Stimulated activated naive B cell treated with anti-CD40 and anti-IgM and Interleukin-4, amounts not matched to agents 10 μg/mL and 1 μg/mL and 100 μg/mL, for 72 hours (primary cell): ENCODE measurements at places on chromosomes 7 and 10.

- H3K27me3 ChIP-seq: peaks cover 50% of the 10 kb centered on the region
- no peak for DNase-seq
- no peaks in the 10 kb centered on the region for H3K36me3 ChIP-seq
- no peak overlapping the region for H3K4me3 ChIP-seq
These were observed 29.8 kb downstream of the UNCX start for GRCh38 chr7:1262441-1262840.

DNA sequence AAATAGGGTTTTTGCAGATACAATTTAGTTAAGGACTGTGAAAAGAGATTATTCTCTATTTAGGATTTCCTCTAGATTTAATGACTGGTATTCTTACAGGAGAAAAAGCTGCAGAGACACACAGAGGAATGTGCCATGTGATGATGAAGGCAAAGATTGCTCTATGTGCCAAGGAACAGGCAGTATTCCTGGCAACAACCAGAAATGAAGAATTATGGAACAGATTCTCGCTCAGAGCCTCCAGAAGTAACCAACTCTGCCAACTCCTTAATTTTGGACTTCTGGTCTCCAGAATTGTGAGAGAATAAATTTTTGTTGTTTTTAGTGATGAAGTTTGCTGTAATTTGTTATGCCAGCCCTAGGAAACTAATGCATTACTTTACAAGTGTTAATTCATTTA lies 307.6 kb upstream of the SEMA3A start:
- H3K27me3 ChIP-seq: no peaks in the 10 kb centered on the region
- DNase-seq: no peak
- H3K36me3 ChIP-seq: no peaks in the 10 kb centered on the region

DNA sequence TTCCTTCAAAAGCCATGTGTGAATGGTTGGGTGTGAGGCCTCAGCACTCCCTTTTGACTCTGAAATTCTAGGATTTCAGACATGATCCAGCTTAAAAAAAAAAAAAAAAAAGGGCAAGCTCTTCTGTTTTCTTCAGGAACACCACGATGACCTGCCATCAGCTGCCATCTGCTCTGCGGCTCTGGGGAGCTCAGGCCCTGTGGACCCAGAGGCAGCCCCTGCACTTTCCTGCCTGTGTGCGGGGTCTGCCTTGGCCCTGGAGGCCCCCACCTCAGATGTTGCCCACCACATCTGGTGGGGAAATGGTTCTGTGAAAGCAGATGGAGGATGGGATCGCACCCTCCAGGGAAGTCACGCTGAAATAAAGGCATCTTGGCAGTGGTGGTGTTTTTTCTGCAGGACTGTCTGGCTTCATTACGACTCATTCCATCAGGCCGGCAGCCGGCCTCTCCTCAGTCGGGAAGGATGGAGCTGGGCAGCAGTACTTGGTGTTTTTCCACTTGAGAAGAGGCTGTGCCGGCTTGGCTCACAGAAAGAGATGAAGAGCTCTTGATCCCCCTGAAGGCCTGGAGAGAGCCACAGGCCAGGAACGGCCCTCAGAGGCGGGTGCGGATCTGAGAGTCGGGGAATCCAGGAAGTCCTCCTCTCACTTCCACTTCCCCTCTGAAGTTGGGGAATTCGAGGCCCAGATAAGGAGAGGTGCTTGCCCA lies 66.1 kb upstream of the AQP1 start:
- no peaks in the 10 kb centered on the region for H3K4me1 ChIP-seq
- no peak overlapping the region for H3K27ac ChIP-seq
- H3K27me3 ChIP-seq: no peaks in the 10 kb centered on the region

DNA sequence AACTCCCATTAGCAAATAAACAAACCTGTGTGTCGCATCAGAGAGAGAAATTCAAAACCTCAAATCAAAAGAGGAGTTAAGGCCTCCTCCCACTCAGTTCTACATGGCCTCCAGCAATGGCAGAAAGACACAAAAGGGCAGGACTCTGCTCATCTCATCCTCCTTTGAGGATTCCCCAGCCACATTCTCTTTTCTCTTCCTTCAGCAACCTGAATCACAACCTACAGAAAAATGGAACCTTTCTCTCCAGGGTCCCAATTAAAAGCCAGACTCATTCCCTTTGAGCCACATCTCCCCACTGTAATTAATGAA lies 7.9 kb downstream of the OSBPL3 start:
- no peak overlapping the region for H3K4me3 ChIP-seq
- H3K27ac ChIP-seq: no peak overlapping the region
- no peaks in the 10 kb centered on the region for H3K27me3 ChIP-seq
- H3K4me1 ChIP-seq: peaks cover 76% of the 10 kb centered on the region

- H3K4me1 ChIP-seq: no peaks in the 10 kb centered on the region
- no peak overlapping the region for H3K4me3 ChIP-seq
- H3K27ac ChIP-seq: no peak overlapping the region
- no peaks in the 10 kb centered on the region for H3K27me3 ChIP-seq
These were observed 414.3 kb downstream of the ADRA2A start for GRCh38 chr10:111491154-111491553.

- H3K4me1 ChIP-seq: peaks cover 3% of the 10 kb centered on the region
- H3K27me3 ChIP-seq: peaks cover 26% of the 10 kb centered on the region
- H3K36me3 ChIP-seq: no peaks in the 10 kb centered on the region
- no peak overlapping the region for H3K4me3 ChIP-seq
- no peak overlapping the region for H3K27ac ChIP-seq
These were observed 20.3 kb downstream of the CELF2 start for GRCh38 chr10:11037991-11038390.

DNA sequence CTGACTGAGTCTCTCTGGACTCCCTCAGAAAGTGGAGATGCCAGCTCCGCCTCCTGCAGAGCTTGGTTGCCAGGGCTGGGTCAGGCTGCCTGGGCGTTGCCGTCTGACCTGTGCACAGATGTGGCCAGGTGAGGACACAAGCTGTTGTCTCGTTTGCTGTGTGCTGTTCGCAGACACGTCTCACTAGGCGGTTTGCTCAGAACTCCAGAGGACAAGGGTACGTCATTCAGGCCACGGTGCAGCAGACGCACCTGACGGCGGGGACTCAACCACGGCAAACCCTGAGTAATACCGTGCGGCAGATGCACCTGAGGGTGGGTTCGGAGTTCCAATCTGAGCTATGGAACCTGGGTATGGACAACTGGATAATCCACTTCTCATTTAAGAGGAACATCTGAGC lies 11.7 kb downstream of the GPER1 start:
- peaks cover 36% of the 10 kb centered on the region for H3K36me3 ChIP-seq
- no peak for DNase-seq
- no peak overlapping the region for H3K27ac ChIP-seq
- no peaks in the 10 kb centered on the region for H3K27me3 ChIP-seq
- no peak overlapping the region for H3K4me3 ChIP-seq

DNA sequence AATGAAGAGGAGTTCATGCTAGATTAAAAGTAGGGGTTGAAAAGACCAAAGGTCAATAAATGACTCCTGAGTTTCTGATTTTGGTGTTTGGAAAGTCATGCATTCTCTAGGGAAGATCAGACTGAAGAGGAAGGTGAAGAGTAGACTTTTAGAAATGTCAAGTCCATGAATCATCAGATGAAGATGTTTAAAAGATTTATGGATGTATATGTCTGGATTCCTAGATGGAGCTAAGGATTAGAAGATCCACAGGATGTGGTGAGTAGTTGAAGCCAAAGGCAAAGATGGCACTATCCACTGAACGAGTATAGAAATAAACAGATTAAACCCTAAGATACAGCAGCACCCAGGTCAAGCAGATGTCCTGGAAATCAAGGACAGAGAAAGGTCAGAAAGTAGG lies 298.5 kb downstream of the GPAM start:
- no peaks in the 10 kb centered on the region for H3K27me3 ChIP-seq
- H3K4me1 ChIP-seq: no peaks in the 10 kb centered on the region
- H3K4me3 ChIP-seq: no peak overlapping the region
- H3K27ac ChIP-seq: no peak overlapping the region
- DNase-seq: no peak

- H3K4me3 ChIP-seq: no peak overlapping the region
- DNase-seq: no peak
- H3K27me3 ChIP-seq: no peaks in the 10 kb centered on the region
- no peaks in the 10 kb centered on the region for H3K4me1 ChIP-seq
These were observed 246.1 kb downstream of the KLF6 start for GRCh38 chr10:3538656-3539531.

DNA sequence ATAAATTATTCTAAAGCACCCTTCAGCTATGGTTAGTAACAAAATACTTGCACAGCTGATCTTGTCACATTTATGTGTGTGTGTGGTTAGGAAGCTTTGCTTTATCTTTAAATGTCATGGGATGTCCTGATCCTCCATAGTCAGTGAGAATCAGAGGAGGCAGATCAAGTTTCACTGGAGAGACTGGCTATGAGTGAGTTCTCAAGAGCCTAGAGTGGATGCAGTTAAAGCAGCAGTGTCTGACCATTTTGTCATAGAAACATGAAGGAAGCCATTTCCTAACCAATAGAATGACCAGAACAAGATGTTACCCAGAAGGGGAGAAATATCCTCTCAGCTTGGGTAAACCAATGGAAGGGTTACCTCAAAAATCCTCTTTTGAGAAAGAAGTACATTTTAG lies 207.2 kb upstream of the DKK1 start:
- DNase-seq: no peak
- no peaks in the 10 kb centered on the region for H3K36me3 ChIP-seq
